H1 (cell line): ENCODE measurements at places on chromosomes 7 and 10. TPM values are rescaled to one million over a fixed set of nuclear protein-coding genes. Genes with fewer than 3 reads are reported as not detected.

- DNase-seq, result no peak
- H3K4me3 ChIP-seq, result no peak overlapping the region
- peaks cover 5% of the 10 kb centered on the region; the same call in 1 of the 2 replicates for H3K36me3 ChIP-seq
- no peaks in the 10 kb centered on the region for H3K4me1 ChIP-seq
- H3K27me3 ChIP-seq, result no peaks in the 10 kb centered on the region
Observed at GRCh38 chr7:76505168-76506080, 4.9 kb upstream of the UPK3B start.

DNA sequence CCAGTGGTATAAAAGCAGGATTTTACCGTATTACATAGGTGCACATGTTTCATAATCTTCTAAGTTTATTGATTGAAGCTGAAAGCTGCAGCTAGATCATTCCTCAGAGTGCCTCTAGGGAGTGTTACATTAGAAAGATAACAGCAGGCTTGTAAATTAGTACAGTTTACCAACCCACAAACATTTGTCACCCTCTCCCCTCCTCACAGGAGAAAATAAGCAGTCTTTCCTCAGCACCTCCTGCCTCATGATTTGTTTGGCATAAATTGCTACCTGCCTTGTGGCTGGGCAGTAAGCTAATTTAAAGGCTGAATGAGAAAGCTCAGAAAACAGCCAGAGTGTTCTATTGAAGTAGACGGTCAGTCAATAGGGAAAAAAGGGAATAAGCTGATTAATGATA, 74.2 kb downstream of the NXPH1 start:
- no peak for DNase-seq
- no peaks in the 10 kb centered on the region for H3K4me1 ChIP-seq
- H3K4me3 ChIP-seq, result no peak overlapping the region
- no peak overlapping the region for H3K27ac ChIP-seq

GRCh38 chr7:33627741-33628140, 277.6 kb upstream of the BMPER start:
- no peak overlapping the region for H3K27ac ChIP-seq
- no peaks in the 10 kb centered on the region for H3K27me3 ChIP-seq
- no peak for DNase-seq

GRCh38 chr7:38932509-38933168, 23.6 kb upstream of the VPS41 start:
- H3K27me3 ChIP-seq, result no peaks in the 10 kb centered on the region
- DNase-seq, result peak; percentile 84
- no peak overlapping the region for H3K27ac ChIP-seq
- H3K4me3 ChIP-seq, result no peak overlapping the region

- H3K4me1 ChIP-seq, result no peaks in the 10 kb centered on the region
- no peaks in the 10 kb centered on the region for H3K27me3 ChIP-seq
- H3K36me3 ChIP-seq, result no peaks in the 10 kb centered on the region
- no peak overlapping the region for H3K4me3 ChIP-seq
- no peak overlapping the region for H3K27ac ChIP-seq
Observed at GRCh38 chr10:58179238-58179637, 88.5 kb downstream of the IPMK start.

- H3K4me3 ChIP-seq, result no peak overlapping the region
- no peaks in the 10 kb centered on the region for H3K36me3 ChIP-seq
- H3K27ac ChIP-seq, result no peak overlapping the region
- no peak for DNase-seq
Observed at GRCh38 chr10:23754179-23754578, 315.3 kb downstream of the OTUD1 start.

DNA sequence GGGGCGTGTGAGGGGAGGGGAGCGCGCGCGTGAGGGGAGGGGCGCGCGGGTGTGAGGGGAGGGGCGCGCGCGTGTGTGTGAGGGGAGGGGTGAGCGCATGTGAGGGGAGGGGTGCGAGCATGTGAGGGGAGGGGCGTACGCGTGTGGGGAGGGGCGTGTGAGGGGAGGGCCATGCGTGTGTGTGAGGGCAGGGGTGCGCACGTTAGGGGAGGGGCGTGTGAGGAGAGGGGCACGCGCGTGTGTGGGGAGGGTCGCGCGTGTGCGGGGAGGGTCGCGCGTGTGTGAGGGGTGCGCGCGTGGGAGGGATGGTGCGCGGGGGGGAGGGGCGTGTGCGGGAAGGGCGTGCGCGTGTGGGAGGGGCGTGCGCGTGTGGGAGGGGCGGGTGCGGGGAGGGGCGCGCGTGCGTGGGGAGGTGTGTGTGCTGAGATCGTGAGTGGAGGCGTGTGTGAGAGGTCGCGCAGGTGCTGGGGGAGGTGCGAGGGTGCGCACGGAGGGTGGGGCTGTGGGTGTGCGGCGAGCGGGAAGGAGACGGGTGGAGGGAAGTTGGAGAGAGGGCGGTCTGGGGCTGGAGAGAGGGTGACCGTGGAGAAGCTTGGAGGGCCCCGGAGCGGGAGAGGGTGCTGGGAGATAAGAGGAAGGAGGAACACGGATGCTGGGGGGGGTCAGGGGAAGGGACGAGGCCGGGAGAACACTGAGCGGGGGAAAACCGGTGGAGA, 19.7 kb downstream of the MXI1 start:
- no peaks in the 10 kb centered on the region for H3K27me3 ChIP-seq
- H3K36me3 ChIP-seq, result no peaks in the 10 kb centered on the region
- H3K4me3 ChIP-seq, result peak overlapping the region; percentile 40
- H3K4me1 ChIP-seq, result no peaks in the 10 kb centered on the region; the same call in 1 of the 2 replicates
- peak; percentile 61 for DNase-seq

GRCh38 chr7:129257168-129257567, 32.3 kb downstream of the AHCYL2 start:
- H3K27ac ChIP-seq, result no peak overlapping the region
- no peak for DNase-seq
- no peak overlapping the region for H3K4me3 ChIP-seq
- no peaks in the 10 kb centered on the region for H3K36me3 ChIP-seq
- H3K4me1 ChIP-seq, result no peaks in the 10 kb centered on the region

DNA sequence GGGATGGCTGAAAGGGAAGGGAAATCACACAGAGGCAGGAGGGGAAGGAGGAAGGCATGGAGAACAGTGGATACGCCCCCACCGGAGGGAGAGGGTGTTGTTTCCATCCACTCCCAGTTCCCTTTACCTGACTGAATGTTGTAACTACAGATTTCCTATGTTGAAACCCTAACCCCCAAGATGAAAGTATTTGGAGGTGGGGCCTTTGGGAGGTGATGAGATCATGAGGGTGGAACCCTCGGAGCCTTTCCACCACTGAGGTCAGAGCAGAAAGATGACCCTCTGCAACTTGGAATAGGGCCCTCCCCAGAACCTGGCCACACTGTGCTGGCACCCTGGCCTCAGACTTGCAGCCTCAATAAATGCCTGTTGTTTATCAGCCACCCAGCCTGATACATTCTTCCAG, 48.6 kb upstream of the CNPY1 start:
- H3K4me1 ChIP-seq, result peaks cover 4% of the 10 kb centered on the region
- no peaks in the 10 kb centered on the region for H3K36me3 ChIP-seq
- DNase-seq, result peak; percentile 27
- H3K27ac ChIP-seq, result no peak overlapping the region
- H3K27me3 ChIP-seq, result no peaks in the 10 kb centered on the region
- H3K4me3 ChIP-seq, result no peak overlapping the region

- no peak overlapping the region for H3K4me3 ChIP-seq
- H3K36me3 ChIP-seq, result no peaks in the 10 kb centered on the region
- peaks cover 4% of the 10 kb centered on the region for H3K4me1 ChIP-seq
- H3K27me3 ChIP-seq, result no peaks in the 10 kb centered on the region
Observed at GRCh38 chr7:155276800-155277375, 20.8 kb upstream of the INSIG1 start.

DNA sequence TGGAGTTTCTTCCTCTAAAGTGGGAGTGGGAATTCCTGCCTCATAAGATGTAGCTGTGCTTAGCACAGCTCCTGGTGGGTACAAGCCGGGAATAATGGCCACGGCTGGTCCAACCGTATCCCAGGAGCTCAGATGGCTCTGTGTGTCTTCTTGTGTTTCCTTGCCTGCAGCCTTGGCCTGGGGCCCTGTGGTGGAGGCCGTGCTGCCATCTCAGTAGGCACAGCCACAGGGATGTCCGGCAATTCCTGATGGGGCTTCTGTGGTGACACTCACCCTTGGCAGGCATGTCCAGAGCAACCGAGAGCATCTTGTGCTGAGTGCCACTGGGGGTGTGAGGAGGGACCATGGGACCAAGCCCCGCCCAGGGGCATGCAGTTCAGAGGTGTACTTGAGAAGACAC, 50.0 kb upstream of the AQP1 start:
- H3K27ac ChIP-seq, result no peak overlapping the region
- H3K4me3 ChIP-seq, result no peak overlapping the region
- H3K36me3 ChIP-seq, result no peaks in the 10 kb centered on the region
- DNase-seq, result no peak
- H3K27me3 ChIP-seq, result no peaks in the 10 kb centered on the region
- H3K4me1 ChIP-seq, result no peaks in the 10 kb centered on the region

- no peak overlapping the region for H3K4me3 ChIP-seq
- H3K27me3 ChIP-seq, result no peaks in the 10 kb centered on the region
- no peaks in the 10 kb centered on the region for H3K36me3 ChIP-seq
Observed at GRCh38 chr10:23927576-23928325, 281.2 kb upstream of the KIAA1217 start.

DNA sequence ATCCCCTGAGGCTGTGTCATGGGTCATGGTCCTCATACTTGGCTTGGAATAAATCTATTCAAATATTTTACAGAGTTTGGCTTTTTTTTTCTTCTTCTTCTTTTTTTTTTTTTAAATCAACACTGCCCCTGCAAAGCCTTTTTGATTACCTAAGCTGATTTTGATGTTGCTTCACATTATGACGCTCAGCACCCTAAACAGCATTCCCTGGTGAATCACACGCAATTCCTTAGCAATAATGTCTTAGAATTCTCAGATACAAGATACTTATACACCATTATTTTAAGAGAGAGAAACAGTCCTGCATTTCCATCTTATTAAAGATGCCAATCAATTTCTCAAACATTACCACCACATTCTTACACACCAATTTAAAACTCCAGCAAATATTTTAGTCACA, 323.7 kb upstream of the IGFBP3 start:
- H3K4me3 ChIP-seq, result no peak overlapping the region
- DNase-seq, result no peak
- H3K27ac ChIP-seq, result no peak overlapping the region

- no peak overlapping the region for H3K4me3 ChIP-seq
- DNase-seq, result no peak
- no peaks in the 10 kb centered on the region for H3K36me3 ChIP-seq
Observed at GRCh38 chr7:155203059-155203881, 94.4 kb upstream of the INSIG1 start.

DNA sequence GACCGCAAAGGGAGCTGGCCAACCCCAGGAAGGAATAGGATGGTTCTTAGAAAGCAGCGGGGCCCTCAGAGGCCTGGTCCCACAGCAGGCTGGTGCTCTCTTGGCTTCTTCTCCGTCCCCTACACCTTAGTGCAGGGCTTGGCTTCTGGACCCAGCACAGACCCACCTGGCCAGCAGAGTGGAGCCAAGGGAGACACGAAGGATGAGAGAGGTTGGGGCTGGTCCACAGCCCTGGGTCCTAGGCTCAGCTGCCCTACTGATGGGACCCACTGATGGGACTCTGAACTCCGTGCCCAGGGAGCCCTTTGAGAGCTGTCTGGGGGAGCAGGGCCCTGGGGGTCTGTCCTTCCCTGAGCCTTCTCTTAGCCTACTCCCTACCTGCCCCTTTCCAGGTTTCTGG, 6.2 kb upstream of the TLX1 start:
- no peak for DNase-seq
- peaks cover 3% of the 10 kb centered on the region; the same call in 1 of the 2 replicates for H3K36me3 ChIP-seq
- H3K27ac ChIP-seq, result no peak overlapping the region
- peaks cover 100% of the 10 kb centered on the region for H3K27me3 ChIP-seq
- no peak overlapping the region for H3K4me3 ChIP-seq

DNA sequence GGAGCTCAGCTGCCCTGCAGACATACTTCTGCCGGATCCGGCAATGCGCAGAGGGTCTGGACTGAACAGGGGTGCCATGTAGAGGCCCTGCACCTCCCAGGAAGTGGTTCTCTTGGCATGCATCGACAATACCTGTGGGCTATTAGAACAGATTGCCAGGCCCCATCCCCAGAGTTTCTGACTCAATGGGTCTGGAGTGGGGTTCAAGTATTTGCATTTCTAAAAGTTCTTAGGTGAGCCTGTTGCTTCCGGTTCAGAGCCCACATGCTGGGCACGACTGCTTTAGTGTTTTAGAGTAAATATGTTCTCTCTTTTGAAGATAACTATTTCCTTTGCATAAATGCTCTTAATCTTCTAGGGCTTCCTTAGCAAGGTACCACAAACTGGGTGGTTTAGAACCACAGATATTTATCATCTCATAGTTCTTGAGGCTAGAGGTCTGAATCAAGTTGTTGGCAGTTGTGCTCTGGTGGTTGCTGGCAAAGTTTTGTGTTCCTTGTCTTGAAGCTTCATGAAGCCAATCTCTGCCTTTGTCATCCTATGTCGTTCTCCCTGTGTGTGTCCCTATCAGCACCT, 435.5 kb downstream of the TCERG1L start:
- no peak overlapping the region for H3K27ac ChIP-seq
- no peaks in the 10 kb centered on the region for H3K4me1 ChIP-seq
- no peak for DNase-seq

GRCh38 chr10:34759837-34760215, 55.3 kb downstream of the PARD3 start:
- H3K27ac ChIP-seq, result no peak overlapping the region
- no peak for DNase-seq
- H3K36me3 ChIP-seq, result no peaks in the 10 kb centered on the region
- no peaks in the 10 kb centered on the region for H3K4me1 ChIP-seq

GRCh38 chr10:17435187-17435586, 19.2 kb downstream of the ST8SIA6 start:
- H3K4me3 ChIP-seq, result no peak overlapping the region
- no peak overlapping the region for H3K27ac ChIP-seq
- DNase-seq, result peak; percentile 16
- no peaks in the 10 kb centered on the region for H3K36me3 ChIP-seq

The CLRN3 gene
- not detected in 2 replicates for total RNA-seq

The ACTR1A gene
- 86.3 and 88.0 TPM in 2 replicates for total RNA-seq

The SBDS gene
- total RNA-seq, result 27.5 and 27.9 TPM in 2 replicates

The OR2A1 gene
- not detected in 2 replicates for total RNA-seq

The UPK3B gene
- total RNA-seq, result 18.4 and 20.6 TPM in 2 replicates

The RBM20 gene
- total RNA-seq, result 0.29 and 0.63 TPM in 2 replicates

The ELAPOR2 gene
- total RNA-seq, result 32.9 TPM in 2 replicates

The ABCB4 gene
- 0.57 and 0.60 TPM in 2 replicates for total RNA-seq

The GBX1 gene
- not detected in 2 replicates for total RNA-seq

The SEPTIN7 gene
- 177 and 183 TPM in 2 replicates for total RNA-seq

The RARRES2 gene
- 254 and 264 TPM in 2 replicates for total RNA-seq
